Stimulated activated CD4-positive, alpha-beta T cell treated with anti-CD3 and anti-CD28 coated beads, Interleukin-1b, Interleukin-23, amount 100 ng/mL, for 48 hours (primary cell): ENCODE measurements at places on chromosomes 6 and 20.

- no peak for DNase-seq
These were observed 109.3 kb upstream of the DST start for GRCh38 chr6:56752009-56752408.

GRCh38 chr20:40770564-40771307 lies 81.7 kb upstream of the MAFB start:
- DNase-seq: no peak

DNA sequence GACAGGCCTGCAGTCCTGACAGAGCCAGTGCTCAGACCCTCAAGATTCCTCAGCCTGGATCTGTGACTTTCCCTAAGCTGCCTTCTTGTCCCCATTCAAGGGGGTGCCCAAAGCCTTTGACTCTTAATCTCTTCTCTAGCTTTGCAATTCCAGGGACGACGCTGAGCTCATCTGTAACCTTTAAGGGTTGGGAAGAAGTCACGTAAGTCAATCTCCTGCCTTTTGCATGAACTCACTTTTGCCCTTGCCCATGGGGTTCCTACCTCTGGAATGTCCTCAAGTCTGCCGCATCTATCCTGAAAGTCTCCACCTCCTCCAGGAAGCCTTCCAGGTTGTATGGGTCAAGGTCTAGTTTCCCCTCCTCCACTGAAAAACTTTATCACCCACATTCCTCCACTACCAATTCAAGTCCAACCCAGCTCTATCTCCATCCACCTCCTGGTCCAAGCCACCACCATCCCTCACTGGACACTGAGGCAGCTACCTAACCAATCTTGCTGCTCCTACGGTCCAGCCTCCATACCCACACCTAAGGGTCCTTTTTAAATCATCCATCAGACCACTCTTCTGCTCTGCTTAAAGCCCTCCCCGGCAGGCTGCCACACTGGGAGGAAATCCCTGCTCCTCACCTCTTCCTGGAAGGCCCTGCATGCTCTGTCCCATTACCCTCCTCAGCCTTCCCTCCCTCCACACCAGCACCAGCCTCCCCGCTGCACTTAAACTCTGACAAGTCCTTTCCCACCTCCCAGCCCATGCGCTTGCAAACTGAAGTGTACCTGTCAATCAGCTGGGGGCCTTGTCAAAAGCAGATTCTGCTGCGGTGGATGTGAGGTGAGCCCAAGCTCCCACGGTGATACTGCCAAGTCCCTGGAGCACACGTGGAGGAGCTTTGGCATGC lies 29.7 kb downstream of the PREX1 start:
- DNase-seq: no peak

DNA sequence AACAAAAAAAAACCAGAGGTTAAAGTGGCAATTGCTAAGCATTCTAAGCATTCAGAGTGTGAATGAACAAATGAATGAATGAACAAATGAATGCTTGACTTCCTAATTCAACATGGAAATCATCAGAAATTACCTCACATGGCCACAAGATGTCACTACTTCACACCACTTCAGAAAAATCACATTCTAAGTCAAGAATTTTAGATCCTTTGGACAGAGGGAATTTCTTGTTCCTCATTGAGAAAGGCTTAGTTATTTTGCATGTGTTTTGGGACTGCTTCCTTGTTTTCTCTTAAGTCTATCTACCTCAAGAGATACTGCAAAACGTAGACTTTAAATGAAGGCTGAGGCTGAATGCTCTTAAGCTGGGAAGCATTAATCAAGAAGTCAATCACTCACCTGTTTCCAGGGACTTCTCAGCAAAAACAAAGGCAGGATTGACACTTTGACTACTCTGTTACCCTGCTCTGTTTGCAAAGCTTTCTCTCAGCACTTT lies 120.2 kb downstream of the MBOAT1 start:
- no peak for DNase-seq

DNA sequence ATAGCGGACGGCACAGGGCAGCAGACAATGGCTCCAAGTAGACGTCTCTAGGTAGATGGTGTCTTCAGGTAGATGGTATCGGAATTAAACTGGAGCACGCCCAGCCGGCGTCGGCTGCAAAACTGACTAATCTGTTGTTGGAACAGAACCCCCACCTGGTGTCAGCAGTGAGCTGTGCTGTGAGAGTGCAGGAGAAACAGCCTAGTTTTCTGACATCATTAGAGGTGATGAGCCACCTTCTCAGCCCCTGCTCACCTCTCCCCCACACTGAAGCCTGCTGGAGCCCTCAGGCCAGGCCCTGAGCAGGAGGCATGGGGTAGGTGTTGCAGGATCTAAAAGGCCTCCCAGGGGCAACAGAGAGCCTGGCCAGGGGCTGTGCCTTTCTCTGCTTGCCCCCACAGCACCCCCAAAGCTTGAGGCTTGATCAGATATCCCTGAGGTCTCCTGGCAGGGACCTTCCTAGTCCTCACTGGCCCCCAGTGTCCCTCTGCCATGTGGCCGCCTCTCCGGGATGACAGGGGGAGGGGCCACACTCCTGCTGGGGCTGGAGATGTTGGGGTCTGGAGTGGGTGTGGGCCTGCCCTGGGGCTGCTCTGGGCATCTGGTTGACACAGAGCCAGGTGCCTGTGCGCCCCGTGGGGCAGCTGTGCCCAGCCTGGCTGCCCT lies 6.9 kb upstream of the HELZ2 start:
- peak; percentile 76 for DNase-seq

GRCh38 chr6:137968455-137968804 lies 101.4 kb downstream of the TNFAIP3 start:
- DNase-seq: no peak

DNA sequence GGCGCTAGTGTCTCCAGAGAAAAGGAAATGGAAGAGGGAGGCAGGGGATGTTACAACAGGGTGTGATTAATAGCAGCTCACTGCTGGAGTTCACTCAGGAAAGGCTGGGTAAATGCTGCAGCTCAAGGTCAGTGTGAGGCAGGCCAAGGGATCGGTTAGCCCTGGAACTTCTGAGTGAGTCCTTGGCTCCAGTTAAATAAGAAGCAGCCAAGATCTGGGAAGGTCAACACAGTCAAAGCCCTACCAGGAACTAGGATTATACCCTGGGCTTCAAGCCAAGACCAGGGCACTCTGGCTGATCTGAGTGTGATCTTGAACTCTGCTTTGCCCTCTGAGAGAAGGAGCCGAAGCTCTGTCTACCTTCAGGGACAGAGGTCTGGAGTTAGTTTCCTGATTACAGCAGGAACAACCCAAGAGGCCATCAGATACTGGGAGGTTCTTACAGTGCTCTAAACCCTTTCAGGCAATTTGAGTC lies 44.3 kb downstream of the TPD52L1 start:
- DNase-seq: no peak

- DNase-seq: no peak
These were observed 5.1 kb upstream of the SYNJ2 start for GRCh38 chr6:157976345-157977175.

GRCh38 chr6:150142097-150142669 lies 661 bp upstream of the PPP1R14C start:
- no peak for DNase-seq

DNA sequence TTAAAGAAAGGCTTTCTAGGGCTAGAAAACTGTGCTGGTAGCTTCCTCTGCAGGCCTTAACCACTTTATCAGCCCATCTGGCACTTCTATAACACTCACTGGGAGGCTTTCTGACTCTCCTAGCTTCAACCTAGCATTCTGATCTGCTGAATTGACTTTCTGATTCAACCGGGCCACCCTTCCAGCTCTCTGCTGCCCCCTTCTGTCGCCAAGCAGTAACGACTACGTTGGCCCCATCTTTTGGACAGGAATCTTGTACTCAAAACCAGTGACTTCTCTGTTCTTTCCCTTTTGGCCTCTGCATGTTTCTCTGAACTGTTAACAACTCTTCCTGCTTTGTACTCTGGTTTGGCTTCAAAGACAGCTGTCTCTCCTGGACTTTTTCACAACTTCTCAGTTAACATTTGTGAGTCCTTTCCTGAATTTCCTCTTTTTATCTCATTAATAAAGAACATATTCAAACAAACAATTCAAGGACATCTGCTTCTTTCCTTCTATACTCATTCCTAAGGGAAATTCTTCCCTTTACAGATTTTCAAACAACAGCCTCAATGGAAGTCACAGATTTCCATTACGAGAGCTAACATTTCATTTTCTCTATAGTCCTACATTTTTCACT lies 43.9 kb upstream of the FAM135A start:
- peak; percentile 61 for DNase-seq

- DNase-seq: no peak
These were observed 63.6 kb upstream of the FAM184A start for GRCh38 chr6:119142041-119142440.

GRCh38 chr20:63433351-63433750 lies 39.1 kb downstream of the KCNQ2 start:
- DNase-seq: no peak

DNA sequence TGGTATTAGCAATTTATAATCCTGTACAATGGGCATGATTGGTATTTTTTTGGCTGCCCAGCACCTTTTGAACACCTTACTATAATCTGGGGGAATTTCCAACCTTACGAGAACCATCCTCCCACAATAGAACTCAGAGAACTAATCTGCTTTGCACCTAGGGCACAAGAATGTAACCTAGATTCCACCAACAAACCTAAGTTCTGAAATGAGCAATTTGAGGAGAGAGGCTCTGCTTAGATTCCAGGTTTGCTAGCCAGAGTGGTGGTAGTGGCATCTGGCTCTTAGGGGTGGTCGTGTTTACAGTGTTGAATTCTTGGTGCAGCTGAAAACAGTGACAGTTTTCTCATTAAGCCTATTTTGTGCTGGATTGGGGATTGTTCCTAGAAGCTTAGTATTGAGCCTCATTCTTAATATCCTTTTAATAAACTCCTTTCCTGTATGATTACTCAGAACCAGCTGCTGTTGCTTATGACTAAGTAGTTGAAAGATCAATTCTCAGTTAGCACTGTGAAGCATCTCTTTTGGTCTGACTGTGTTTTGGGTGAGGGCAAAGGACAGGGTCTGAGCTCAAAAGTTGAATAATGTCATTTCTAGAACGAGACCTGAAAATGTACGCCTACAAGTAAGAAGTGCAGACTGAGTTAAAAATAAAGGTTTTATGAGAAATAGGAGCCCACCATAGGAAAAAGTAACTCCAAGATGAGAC lies 385.6 kb downstream of the CDKAL1 start:
- DNase-seq: peak; percentile 22

DNA sequence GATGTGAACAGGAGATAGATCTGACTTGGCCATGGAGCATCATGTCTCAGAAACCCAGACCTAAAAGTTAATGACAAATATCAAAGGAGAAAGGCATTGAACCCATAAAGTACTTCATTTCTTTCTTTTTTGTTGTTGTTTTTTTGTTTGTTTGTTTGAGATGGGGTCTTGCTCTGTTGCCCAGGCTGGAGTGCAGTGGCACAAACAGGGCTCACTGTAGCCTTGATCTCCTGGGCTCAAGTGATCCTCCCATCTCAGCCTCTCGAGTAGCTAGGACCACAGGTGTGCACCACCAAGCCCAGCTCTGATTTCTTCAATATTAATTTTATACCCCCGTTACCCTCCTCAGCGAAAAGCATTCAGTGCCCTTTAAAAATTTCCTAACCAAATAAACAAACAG lies 45.8 kb downstream of the KIF16B start:
- DNase-seq: no peak

DNA sequence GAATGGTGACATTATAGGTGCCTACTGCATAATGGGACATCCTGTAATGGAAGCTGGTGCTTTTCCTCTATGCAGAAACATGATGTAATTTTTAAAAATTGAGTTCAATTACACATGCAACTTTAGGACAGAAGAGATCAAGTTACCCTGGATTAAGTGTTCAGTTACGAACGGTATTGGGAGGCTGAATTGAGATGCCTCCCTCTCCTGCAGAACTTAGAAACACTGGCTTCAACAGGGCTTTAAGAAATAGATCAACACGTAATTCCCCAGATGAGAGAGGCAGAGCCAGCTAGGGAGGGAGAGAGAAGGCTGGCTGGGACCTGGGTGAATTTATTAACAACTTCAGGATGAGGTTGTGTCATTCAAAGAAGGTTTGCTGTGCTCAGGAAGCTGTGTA lies 232.8 kb downstream of the CDH26 start:
- DNase-seq: no peak

- DNase-seq: no peak
These were observed 144.0 kb downstream of the GJA1 start for GRCh38 chr6:121579478-121579877.

- no peak for DNase-seq
These were observed 16.5 kb downstream of the COL20A1 start for GRCh38 chr20:63309261-63310071.

DNA sequence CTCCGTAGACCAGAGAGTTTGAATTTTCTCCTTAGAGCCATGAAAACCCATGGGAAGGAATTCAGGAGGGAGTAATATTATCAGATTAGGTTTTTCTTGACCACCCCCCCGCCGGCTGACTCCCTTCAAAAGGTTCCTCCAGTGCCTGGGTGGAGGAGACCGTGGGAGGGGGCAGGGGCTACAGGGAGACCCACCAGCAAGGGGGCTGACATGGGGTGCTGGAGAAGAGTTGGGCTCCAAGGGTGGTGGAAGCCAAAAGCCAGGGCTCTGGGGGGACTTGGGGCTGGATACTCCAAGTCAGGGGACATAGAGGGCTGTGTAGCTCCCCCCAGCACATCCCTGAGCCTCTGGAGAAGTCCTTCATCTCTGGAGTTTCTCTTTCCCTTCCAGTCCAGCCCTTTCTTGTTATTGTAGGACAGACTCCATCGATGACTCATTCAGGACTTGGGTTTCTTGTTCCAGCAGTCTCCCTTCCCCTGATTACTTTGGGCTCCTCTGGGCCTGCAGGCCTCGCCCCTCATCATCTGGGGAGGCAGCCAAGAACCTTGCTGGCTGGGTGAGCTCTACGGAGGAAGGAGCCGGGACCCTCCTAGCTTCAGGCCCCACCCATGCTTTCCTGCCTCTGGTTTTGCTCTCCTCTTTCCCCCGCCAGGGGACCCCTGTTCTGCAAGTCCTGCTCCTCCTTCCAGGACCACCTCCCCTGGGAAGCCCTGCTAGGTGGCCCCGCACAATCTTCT lies 10.5 kb upstream of the KIAA1755 start:
- DNase-seq: no peak

DNA sequence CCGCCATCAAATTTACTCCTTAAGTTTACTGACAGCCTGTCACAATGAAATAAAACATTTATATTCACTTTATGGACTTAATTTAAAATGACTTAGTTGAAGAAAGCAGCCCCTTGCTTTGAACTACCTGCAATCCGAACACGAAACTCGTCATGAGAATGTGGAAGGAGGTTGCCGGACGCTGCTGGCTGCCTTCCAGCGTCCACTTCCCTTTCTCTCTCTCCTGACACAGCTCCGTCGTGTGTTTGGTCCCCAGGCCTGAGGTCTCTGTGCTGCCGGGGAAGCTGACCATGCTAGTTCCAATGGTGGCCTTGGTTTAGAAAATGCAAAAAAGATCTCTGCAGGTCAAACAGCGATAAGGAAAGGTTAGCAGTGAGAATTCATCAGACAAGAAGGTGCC lies 519.7 kb downstream of the CDH26 start:
- no peak for DNase-seq

- no peak for DNase-seq
These were observed 139.3 kb upstream of the SNX9 start for GRCh38 chr6:157683707-157684106.
